ENCODE measurements at places on chromosomes 11 and 22.
A peak's percentile ranks its signal among the peaks of the same experiment; 100 is the strongest.

- peak; percentile 19 for DNase-seq
Measured at GRCh38 chr11:29629286-29629685, 387.5 kb downstream of the KCNA4 start.

GRCh38 chr11:70544774-70545609 lies 146.7 kb downstream of the CTTN start:
- no peak for DNase-seq

- DNase-seq: peak; percentile 50
Measured at GRCh38 chr22:40183029-40183581, 5.4 kb downstream of the TNRC6B start.

DNA sequence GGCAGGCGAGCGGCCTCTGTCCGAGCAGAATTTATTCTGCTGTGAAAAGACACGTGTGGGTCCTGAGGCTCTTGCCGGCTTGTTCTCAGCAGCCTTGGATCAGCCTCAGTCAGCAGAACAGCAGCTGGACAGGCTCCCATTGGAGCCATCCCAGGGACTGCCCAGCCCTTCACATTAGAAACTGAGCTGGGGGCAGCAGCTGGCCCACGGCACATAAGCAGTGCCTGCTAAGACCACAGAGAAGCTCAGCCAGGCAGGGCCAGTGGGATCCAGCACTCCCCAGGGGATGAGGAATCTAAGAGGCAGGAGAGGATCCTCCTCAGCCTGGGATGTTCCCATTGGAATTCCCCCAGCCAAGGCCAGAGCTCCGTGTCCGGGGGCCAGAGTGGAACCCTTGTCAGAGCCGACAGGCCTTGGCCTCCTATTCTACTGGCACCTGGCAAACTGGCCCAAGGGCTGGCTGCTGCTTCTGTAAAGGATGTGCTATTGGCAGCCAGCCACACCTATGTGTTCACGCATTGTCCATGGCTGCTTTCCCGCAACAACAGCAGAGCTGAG lies 18.2 kb downstream of the RTN4R start:
- DNase-seq: peak; percentile 36

DNA sequence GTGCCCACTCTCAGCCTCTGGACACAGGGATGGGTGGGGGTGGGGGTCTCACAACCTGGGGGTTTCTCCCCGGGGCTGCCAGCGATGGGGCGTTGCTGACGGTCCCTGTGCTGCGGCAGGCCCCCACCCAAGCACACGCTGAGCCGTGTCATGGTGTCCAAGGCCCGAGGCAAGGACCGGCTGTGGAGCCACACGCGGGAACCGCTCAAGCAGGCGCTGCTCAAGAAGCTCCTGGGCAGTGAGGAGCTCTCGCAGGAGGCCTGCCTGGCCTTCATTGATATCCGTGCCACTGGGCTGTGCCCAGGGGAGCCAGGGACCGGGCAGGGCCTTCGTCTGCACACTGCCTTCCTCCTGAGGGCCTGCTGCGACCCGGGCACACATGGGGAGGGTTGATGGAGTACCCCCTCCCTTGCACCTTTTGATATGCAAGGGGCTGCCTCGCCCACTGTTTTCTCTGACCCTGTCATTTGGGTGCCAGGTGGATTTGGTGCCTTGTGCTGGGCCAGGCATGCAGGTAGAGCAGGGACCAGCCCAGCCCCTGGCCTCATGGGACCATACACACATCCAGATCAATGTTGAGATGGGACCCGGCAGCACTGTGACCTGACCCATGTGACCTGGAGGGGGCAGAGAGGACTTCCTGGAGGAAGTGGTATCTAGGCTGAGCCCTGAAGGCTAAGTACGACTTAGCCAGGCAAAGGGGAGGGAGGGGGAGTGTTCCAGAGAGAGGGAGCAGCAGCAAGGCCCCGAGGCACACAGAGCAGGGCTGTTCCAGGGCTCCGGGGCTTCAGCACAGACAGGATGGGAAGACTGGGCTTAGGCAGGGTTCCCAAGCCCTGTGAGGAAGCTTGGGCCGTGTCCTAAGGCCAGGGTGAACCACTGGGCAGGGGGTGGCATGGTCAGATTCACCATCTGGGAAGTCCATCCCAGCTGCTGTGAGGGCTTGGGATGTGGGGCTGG lies 75.2 kb downstream of the MYO7A start:
- DNase-seq: no peak

DNA sequence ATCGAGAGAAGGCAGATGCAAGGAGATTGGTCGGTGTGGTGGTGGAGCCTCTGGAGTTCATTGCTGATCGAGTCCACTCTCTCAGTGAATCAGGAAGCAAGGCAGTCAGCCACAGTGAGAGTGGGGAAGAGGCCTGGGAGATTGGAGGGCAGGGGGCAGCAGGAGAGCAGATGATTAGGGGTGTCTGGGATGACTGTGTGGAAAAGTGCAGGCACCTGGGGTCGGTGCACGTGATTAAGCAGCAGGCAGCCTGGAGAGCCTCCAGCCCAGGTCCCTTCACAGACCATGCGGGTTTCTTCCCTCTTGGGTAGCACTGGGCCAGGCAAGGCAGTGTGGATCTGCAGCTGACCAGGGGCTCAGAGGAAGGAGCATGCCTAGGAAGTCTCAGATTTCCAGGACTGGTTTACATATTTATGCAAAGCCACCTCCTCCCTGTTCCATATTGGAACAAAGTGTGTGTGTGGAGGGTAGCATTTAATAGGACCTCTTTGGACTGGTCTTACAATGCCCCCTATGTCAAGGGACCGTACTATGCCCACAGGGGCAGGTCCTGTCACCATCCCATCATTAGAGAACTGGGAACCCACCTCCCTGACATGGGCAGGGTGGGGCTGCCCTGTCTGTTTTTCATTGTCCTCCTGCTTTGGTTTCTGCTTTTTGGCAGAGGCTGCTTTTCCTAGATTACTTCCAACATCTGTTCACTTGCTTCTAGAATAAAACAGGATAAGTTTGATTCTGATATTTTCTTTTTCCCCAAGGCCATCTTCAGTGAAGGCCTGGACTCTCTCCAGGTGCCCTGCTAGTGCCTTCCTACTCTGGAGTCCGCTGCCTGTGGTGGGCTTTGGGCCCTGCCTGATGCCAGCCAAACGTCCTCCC lies 14.0 kb upstream of the GDPD5 start:
- DNase-seq: no peak

Measured in mammary epithelial cell (primary cell).